ENCODE measurements at places on chromosomes 11 and 22.

DNA sequence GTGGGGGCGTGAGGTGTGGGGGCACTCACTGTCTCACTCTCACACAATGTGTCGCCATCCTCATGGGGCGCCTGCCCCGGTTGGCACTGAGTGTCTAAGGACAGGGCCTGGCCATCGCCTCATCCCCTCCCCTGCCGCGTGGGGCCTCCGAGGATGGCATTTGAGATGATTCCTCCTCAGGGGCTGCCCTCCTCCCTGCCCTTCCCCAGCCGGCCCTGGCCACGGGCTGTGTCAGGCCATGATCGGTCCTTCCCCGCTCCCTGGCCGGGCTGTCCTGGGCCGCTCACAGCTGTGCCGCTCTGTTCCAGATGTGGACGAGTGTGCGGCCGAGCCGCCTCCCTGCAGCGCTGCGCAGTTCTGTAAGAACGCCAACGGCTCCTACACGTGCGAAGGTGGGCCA is 4.5 kb downstream of the CRELD2 start:
- H3K27me3 ChIP-seq = no peaks in the 10 kb centered on the region
- no peaks in the 10 kb centered on the region for H3K4me1 ChIP-seq
- H3K27ac ChIP-seq = no peak overlapping the region
- peaks cover 36% of the 10 kb centered on the region for H3K36me3 ChIP-seq

- no peaks in the 10 kb centered on the region for H3K4me1 ChIP-seq
- H3K36me3 ChIP-seq = no peaks in the 10 kb centered on the region
- H3K27ac ChIP-seq = no peak overlapping the region
- DNase-seq = no peak
Measured at GRCh38 chr11:132228746-132229325, 858.4 kb downstream of the NTM start.

DNA sequence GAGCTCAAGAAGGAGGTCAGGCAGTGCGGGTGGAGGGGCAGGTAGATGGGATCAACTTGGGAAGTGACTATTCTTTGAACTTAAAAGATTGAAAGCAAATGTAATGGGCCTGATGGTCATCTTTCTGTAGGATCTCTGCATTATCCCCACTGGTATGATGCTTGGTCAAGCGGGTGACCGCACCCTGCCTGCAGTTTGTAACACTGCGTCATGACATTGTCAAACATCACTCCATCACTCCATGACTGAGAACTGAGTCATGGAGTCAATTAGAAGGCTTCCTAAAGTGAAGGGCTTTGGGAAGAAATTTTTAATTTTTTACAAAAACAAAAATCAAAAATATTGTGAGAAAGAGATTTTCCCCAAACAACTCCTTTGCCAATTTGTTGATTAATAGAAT is 62.4 kb upstream of the BMAL1 start:
- no peak for DNase-seq
- no peaks in the 10 kb centered on the region for H3K27me3 ChIP-seq
- no peak overlapping the region for H3K4me3 ChIP-seq
- H3K27ac ChIP-seq = peak overlapping the region; percentile 100

- H3K4me3 ChIP-seq = no peak overlapping the region
- no peak for DNase-seq
- H3K27ac ChIP-seq = no peak overlapping the region
- H3K27me3 ChIP-seq = no peaks in the 10 kb centered on the region
Measured at GRCh38 chr11:10314199-10315072, 9.6 kb downstream of the ADM start.

- H3K27ac ChIP-seq = no peak overlapping the region
- no peaks in the 10 kb centered on the region for H3K4me1 ChIP-seq
- DNase-seq = peak; percentile 68
- no peaks in the 10 kb centered on the region for H3K27me3 ChIP-seq
Measured at GRCh38 chr11:7657306-7658025, 15.8 kb downstream of the CYB5R2 start.

- H3K4me1 ChIP-seq = peaks cover 5% of the 10 kb centered on the region
- no peak overlapping the region for H3K4me3 ChIP-seq
- H3K36me3 ChIP-seq = no peaks in the 10 kb centered on the region
- H3K27me3 ChIP-seq = no peaks in the 10 kb centered on the region
- no peak for DNase-seq
Measured at GRCh38 chr22:35317680-35318290, 18.1 kb downstream of the TOM1 start.

GRCh38 chr11:102240502-102240901 is 76.8 kb upstream of the BIRC3 start:
- no peak for DNase-seq
- H3K27ac ChIP-seq = no peak overlapping the region
- H3K4me3 ChIP-seq = no peak overlapping the region
- H3K36me3 ChIP-seq = no peaks in the 10 kb centered on the region

- H3K27me3 ChIP-seq = no peaks in the 10 kb centered on the region
- peaks cover 18% of the 10 kb centered on the region for H3K4me1 ChIP-seq
- no peak overlapping the region for H3K4me3 ChIP-seq
- H3K27ac ChIP-seq = no peak overlapping the region
- H3K36me3 ChIP-seq = no peaks in the 10 kb centered on the region
Measured at GRCh38 chr11:48013269-48013901, 33.0 kb downstream of the PTPRJ start.
